ENCODE measurements at places on chromosomes 2 and 18.

- no peak for DNase-seq
These were observed 145.8 kb downstream of the LAMA3 start for GRCh38 chr18:23835091-23835490.

GRCh38 chr2:30191819-30192271 is 39.5 kb upstream of the LBH start:
- DNase-seq: no peak

GRCh38 chr2:31109633-31110192 is 28.5 kb downstream of the GALNT14 start:
- no peak for DNase-seq

DNA sequence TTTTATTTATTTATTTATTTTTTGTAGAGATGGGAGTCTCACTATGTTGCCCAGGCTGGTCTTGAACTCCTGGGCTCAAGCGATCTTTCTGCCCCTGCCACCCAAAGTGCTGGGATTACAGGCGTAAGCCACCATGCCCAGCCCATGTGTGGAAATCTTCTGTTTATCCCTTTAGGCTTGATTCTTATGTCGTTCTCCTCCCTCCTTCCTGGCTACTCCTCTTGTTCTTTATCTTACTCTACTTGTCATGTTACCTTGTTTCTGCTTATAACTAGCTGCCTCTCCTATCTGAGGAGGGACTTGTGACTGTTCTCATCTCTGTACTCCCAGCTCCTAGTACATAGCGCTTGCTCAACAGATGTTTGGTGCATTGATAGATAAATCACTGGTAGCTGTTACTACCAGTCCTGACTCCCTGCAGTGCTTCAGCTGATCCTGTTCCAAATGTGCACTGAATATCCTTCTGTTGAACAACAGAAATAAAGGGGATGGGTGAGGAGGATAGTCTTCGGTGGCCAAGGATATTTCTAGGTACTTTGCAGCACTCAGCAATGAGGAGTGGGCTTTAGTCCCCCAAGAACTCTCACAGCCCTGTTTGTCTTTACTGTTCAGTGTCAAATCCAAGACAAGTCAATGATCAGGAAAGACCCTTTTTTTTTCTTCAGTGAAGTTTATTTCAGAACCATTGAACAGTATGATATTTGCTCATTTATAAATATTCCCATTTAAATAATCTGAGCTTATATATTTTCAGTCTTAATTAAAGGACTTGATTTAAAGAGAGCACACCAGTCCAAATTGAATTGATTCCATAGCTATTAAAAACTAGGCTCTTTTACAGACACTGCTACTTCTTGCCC is 7.2 kb downstream of the IL1B start:
- DNase-seq: no peak

- DNase-seq: no peak
These were observed 253.6 kb downstream of the EPHA4 start for GRCh38 chr2:221318376-221319130.

- DNase-seq: no peak
These were observed 7.1 kb upstream of the IL1R2 start for GRCh38 chr2:101984656-101985055.

GRCh38 chr2:171318463-171318934 is 115.3 kb downstream of the METTL8 start:
- DNase-seq: no peak

GRCh38 chr2:167844714-167845530 is 402.5 kb downstream of the STK39 start:
- no peak for DNase-seq

- no peak for DNase-seq
These were observed 53.8 kb downstream of the GTF3C3 start for GRCh38 chr2:196745711-196746110.

- DNase-seq: no peak
These were observed 469.7 kb downstream of the CDH2 start for GRCh38 chr18:27707201-27707600.

GRCh38 chr2:160513120-160513519 is 19.5 kb upstream of the RBMS1 start:
- DNase-seq: no peak

DNA sequence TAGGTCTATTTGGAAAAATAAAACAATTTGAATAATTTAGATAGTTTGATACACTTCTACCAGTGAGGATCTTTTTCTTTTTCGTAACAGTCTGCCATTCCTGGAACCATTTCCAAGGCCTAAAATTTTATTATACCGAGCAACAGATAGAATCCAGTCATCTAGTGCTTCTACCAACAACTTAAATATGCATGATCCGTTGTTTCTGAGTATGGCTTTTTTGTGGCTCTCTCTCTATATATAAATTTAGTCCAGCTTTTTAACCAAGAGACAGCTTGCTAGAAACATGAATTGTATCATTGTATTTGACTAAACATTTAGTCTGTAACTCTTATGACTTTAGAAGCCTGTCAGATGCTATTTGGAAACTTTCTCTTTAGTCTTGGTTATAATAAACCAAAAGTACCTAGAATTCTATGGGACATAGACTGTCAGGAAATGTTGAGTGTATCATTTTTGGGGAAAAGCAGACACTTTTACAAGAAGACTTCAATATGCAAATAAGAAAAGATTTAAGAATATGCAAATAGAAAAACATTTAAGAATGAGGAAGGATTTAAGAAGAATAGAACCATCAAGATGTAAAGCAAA is 161.4 kb downstream of the ZEB2 start:
- no peak for DNase-seq

- no peak for DNase-seq
These were observed 12.5 kb downstream of the ZC3H8 start for GRCh38 chr2:112242384-112242783.

DNA sequence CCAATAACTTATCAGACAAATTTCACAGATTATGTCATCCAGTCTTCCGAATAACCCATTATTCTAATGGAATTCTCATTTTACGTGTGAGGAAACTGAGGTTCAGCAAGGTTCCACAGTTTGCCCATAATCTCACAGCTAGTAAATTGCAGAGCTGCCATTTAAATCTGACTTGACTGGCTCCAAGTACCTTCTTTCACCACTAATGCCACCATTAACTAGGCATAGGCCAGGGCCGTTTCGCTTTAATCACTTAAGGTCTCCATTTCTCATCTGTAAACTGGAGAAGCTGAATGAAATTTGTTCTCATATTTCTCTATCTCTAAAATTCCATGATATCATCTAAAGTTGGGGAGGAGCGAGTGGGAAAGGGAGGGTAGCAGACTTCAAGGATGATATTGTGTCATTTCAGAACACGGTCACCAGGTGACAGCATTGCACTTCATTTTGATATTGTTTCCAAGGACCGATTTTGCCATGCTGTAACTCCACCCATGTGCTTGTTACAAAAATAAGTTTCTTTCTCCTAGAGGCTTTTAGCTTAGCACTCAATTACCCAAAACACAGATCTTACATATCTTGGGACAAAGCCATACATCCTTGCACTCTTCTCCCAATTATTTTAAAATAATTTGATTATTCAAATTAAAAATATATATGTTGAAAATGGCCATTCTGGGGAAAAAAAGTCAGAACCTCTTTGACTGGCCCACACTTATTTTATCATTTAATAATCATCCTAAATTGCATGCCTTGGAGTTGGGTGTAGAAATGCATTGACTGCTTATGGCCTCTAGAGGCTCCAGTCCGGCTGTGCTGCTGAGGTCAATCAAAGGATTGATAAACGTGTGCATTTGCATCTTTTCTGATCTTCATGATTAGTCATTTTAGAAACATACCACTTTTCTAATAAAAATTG is 123.8 kb downstream of the AKAIN1 start:
- DNase-seq: peak; percentile 67

- no peak for DNase-seq
These were observed 666.4 kb upstream of the ZEB2 start for GRCh38 chr2:145186303-145186702.

GRCh38 chr18:67608191-67608590 is 91.7 kb upstream of the DSEL start:
- DNase-seq: no peak

DNA sequence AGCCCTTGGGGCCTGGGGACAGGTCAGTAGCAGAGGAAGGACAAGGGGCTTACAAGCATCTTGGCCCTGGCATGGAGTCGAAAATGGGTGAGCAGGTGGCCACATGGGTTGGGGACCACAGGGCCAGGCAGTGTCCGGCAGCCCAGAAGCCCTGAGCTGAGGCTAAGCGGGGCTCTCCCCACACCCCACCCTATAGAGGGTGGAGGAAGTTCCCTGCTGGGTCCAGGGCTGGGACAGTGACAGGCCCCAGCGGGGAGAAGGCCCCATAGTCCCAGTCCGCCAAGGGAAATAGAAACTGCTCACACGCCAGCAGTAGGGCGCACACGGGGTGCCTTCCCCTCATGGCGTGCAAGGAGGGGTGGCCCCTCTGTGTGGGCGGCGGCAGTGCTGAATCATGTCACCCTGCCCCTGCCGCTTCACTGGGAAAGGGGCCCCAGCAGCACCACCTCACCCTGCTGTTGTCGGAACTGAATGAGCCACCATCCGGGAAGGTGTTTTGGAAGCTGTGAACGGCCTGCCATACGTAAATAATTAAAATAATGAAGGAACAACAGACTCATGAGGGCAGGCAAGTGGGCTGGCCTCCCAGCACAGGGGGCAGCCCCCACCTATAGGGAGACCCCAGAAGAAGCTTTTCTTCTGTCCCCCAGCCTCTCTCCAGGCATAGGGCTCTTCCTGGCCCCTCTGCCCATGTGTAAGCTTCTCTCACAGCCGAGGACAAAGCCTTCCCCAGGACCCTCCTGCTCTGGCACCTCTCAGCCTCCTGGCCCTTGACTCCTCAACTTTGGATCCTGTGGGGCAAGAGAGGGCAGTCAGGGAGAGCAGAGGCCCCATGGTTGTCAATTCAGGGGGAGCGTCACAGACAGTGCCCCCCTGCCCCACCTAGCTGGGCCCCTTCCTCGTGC is 12.7 kb upstream of the DUSP2 start:
- no peak for DNase-seq

DNA sequence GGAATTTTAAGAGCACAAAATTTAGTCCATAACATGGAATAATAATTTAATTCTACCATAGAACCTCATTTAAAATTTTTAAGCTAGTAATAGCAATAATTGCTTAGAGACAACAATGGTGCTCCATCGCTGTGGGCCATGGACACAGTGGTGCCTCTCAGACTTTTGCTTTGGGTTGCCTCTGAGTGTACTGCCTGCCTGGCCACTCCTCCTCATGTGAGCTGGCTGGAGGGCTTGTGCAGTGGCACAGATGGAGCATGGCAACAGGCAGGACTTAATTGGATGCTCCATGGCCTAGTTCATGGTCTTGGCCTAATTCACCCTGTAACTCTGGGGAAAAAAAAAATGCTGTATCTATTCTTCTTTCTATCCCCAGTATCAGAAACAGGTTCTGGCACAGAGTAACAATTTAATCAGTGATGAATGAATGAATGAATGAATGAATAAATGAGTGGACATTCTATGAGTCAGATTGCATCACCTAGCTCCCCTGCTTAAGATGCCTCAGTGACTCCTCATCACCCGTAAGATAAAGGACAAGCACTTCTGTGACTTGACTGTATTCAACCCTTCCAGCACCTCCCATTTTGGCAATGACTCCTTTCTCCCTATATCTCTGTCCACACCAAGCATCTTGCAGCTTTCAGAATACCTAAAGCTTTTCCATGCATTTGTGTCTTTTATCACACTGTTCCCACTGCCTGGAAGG is 211.8 kb upstream of the SLC14A2 start:
- no peak for DNase-seq

- DNase-seq: no peak
These were observed 17.7 kb upstream of the SLC39A10 start for GRCh38 chr2:195639238-195639858.

GRCh38 chr2:95343429-95344214 is 46.5 kb downstream of the KCNIP3 start:
- DNase-seq: no peak

DNA sequence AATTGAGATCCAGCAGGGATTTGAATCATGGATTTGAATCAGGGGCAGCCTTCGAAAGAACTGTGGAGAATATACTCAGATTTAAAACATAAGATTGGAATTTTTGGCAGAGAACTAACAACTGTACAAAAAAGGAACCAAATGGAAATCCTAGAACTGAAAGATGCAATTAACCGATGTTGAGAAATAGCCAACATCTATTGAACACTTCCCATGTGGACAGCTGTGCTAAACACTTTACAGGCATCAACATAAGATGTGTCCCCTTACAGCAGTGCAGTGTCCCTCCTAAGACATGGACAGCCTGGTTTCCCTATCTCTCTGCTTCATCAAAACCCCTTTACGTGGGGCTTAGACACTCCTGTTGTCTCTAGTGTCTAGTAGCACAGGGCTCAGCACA is 3.7 kb upstream of the IL1RN start:
- no peak for DNase-seq

- DNase-seq: no peak
These were observed 81.8 kb upstream of the KCNJ3 start for GRCh38 chr2:154616659-154617058.

- DNase-seq: peak; percentile 9
These were observed 103.9 kb upstream of the LRP1B start for GRCh38 chr2:142234741-142235140.

GRCh38 chr2:144084114-144084661 is 435.7 kb downstream of the ZEB2 start:
- DNase-seq: no peak

- no peak for DNase-seq
These were observed 7.6 kb downstream of the TTC39C start for GRCh38 chr18:24022161-24022560.

DNA sequence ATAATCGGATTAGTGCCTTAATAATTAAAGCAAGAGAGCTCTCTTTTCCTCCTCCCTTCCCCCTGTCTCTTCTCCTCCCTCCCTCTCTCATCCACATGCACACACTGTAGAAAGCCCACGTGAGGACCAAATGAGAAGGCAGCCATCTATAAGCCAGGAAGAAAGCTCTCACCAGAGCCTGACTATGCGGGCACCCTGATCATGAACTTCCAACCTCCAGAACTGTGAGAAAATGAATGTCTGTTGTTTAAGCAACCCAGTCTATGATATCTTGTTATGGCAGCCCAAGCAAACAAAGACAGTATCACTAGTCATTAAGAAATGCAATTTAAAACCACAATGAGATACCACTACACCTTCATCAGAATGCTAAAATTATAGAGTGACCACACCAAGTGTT is 220.3 kb downstream of the EN1 start:
- DNase-seq: no peak

DNA sequence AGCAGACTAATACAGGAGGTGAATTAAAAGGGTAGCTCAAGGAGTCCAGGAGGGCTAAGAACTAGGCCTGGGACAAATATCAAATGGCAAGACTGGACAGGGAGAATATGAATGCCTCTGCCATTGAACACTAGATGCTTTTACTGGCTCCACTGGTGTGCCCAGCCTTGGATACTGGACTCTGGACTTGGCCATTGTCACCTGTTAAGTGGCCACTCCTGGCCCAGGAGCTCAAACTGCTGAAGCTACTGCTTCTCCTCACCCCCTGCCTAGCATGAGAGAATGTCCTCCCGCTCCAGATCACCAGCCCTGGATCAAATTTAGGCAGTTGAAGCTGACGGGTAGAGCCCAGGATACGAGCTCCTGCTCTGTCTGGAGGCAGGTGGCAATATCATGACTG is 170.8 kb downstream of the DDX1 start:
- no peak for DNase-seq
